ENCODE measurements at places on chromosomes 7 and 10.
A peak's percentile ranks its signal among the peaks of the same experiment; 100 is the strongest.

- peak; percentile 8 for DNase-seq
Measured at GRCh38 chr7:727104-727805, at the start of gene PRKAR1B. PRKAR1B (minus strand) TSS chr7:727281; CDS start chr7:711505, 15,776 bp downstream.

- no peak for DNase-seq
Measured at GRCh38 chr7:4711093-4711492, 29.0 kb downstream of the FOXK1 start.

DNA sequence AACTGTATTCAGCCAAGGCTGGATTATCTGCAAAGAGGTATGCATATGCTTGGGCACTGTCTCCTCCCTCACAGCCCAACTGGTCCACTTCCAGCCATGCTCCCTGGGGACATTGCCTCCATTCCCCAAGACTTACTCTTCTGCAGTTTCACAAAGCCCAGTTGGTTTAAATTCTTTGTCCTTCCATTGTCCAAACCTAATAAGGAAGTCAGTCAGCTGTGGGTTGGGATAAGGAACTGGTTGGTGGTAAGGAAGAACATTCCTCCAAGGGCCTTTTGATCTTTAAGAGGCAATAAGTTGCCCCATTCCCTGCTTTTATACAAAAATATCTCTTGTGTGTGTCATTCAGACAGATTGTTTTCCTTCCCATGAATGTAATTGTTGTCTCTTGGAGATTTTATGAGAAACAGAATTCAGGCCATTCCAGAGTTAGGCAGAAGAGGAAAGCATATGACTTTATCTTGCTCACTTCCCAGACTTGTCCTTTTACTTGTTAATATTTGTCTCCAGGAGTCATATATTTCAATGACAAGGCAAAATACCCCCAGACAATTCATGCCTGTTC, 673.7 kb downstream of the SUGCT start:
- DNase-seq, result no peak

GRCh38 chr10:132326925-132327324, 5.1 kb upstream of the LRRC27 start:
- DNase-seq, result no peak

DNA sequence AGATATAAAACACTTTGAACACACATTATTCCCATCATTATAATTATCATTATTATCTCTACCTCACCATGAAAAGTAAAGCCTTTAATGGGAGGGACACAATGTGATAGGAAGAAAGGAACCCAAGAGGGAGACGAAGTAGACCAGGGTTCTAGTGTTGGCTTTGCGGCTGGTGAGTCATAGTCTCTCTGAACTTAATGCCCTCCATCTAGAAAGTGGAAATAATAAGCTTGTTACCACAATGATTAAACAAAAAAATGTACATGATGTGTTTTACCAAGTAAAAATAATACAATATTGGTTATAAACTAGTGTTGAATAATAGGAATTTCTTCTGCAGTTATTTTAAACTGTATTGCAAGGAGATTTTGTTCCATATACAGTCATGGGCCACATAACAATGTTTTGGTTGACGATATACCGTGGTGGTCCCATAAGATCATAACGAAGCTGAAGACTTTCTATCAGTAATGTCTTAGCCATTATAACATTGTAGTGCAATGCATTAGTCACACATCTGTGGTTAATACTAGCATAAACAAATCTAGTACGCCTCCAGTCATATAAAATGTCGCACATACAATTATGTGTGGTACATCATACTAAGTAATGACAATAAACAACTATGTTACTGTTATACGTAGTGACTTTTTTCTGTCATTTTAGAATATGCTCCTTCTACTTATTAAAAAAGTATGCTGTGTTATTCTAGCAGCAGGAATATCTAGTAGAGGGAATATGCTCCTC, 450.6 kb upstream of the SORCS1 start:
- DNase-seq, result no peak
